ENCODE measurements at places on chromosomes 3 and 15.

- no peak for DNase-seq
These were observed 12.2 kb upstream of the RASGRP1 start for GRCh38 chr15:38576837-38577236.

DNA sequence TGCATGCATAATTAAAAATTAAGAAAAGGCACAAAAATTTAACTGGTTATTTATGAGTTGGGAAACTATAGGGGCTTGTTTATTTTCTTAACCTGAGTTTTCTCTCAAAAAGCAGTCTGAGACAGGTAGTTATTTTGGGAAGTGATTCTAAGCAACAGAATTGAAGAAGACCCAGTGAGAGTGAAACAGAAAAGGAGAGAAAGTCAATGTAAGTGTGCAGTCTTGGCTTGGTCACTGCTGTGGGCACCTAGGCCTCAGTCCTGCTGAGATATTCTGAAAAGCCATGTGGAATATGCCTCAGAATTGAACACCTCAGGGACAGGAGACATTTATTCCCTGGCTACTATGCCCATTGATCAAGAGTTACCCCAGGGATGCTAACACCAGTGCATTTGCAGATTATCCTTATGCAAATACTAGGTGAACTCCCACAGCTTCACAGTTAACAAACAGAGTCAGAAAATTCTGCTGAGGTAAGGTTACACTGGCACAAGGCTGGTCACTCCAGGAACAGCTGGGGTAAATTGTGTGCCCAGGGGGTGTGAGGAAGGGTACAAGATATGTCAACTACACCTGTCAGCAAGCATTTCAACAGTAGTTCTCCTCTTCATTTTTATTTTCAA, 222.7 kb downstream of the EFHB start:
- no peak for DNase-seq

GRCh38 chr3:149023951-149024350, 32.6 kb downstream of the GYG1 start:
- DNase-seq = no peak

DNA sequence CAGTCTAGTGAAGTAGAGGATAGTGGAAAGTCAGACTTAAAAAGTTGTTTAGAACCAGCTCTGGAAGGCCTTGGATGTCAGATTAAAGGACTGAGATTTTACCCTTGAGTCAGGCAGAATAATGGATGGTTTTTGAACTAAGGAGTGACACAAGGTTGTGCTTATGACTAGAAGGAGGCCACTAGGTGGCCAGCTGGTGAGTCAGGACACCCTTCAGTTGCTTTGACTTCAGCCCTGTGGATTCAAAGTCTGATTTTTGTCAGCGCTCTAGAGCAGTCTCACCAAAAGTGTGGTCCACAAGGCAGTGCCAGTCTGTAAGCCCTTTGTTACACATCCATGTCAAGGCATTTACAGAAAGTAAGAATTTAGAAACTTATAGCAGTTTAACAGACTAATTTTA, 3.8 kb upstream of the GABPB1 start:
- DNase-seq = no peak

GRCh38 chr15:101391981-101392640, 97.1 kb upstream of the SNRPA1 start:
- no peak for DNase-seq

GRCh38 chr3:117306299-117306698, 596.7 kb downstream of the TUSC7 start:
- no peak for DNase-seq

DNA sequence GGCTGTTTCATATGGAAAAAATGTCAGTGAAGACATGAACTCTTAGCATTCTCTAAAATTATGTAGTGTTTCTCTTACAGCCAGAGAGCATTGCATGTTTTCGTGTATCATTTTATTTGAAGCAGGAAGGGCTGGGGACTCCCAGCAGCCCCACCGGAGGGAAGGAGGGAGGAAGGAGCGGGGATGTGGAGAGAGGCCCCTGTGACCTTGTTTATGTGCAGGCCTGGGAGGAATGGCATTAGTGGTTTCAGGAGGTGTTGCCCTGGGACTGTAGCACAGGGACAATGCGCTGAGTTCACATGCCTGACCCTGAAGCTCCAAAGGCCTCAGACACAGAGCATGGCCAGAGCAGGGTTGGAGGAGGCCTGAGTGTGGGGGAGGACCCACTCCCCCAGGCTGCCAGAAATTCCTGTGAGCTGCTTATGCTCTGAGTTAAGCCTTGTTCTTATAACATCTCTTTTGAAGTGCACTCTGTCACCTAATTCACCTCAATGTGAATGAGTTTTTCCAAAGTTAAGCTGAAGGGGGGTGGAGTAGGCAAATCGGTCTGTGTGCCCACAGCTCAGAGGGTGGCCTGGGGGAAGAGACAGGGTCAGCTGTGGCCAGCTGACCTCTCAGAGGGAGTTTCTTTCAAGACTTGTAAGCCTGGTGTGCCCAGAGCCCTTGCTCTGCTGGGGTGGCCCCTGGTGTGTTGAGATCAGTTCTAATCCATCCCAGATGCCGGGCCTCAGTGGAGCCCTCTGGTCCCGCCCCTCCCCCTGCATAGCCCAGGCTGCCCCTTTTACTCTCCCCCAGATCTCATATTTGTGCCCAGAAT, 3.9 kb upstream of the RNU6-1 start:
- DNase-seq = no peak

DNA sequence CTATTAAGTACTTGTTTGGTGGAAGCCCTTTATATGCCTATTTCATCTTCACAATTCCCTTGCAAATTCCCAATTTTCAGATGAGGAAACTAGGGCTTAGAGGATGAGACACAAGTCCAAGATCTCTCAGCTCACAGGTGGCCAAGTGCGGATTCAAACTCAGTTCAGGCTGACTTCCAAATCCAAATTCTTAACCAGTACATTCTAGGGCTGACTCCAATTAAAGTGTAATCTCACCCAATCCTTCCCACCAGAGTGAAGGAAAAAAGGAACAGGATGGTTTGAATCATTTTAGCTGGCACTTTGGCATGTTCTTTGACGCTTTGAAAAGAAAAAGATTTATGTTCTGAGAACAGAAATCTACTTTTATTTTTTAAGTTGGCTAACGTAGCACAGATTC, 12.7 kb downstream of the ARHGEF3 start:
- DNase-seq = no peak

DNA sequence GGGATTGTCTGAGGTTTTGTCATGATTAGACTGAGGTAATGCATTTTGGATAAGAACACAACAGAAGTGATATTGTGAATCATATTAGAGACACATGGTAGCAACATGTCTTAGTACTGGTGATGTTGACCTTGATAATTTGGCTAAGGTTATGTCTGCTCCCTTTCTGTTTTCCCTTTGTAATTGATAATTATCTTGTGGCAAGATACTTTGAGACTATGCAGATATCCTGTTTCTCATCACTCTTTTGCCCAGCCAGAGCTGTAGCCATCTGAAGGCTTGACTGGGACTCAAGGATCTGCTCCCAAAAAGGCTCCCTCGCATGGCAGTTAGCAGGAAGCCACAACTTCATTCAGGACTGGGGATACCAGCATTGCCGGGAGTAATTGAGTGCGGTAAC, 35.3 kb upstream of the LARS2 start:
- DNase-seq = no peak

GRCh38 chr3:35597490-35597889, 41.8 kb upstream of the ARPP21 start:
- DNase-seq = no peak

DNA sequence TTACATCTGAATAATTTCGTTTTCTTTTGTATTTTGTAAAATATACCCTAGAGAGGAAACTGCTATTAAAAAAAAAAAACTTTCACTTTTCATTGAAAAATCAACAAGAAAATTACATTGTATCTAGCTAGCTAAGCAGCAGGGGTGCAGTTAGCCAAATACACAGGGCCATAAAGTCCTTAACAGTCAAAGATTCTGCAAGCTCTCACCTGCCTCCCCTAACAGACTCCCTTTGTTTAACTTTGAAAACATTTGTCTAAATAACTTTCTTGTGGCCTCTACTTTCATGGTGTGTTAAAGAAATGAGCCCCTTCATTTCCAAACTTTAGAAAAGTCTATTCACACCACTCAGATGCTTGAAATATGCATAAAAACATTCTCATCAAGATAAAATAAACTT, 23.3 kb downstream of the CBLB start:
- no peak for DNase-seq

- DNase-seq = no peak
These were observed 27.6 kb upstream of the MYO1E start for GRCh38 chr15:59400103-59400813.

DNA sequence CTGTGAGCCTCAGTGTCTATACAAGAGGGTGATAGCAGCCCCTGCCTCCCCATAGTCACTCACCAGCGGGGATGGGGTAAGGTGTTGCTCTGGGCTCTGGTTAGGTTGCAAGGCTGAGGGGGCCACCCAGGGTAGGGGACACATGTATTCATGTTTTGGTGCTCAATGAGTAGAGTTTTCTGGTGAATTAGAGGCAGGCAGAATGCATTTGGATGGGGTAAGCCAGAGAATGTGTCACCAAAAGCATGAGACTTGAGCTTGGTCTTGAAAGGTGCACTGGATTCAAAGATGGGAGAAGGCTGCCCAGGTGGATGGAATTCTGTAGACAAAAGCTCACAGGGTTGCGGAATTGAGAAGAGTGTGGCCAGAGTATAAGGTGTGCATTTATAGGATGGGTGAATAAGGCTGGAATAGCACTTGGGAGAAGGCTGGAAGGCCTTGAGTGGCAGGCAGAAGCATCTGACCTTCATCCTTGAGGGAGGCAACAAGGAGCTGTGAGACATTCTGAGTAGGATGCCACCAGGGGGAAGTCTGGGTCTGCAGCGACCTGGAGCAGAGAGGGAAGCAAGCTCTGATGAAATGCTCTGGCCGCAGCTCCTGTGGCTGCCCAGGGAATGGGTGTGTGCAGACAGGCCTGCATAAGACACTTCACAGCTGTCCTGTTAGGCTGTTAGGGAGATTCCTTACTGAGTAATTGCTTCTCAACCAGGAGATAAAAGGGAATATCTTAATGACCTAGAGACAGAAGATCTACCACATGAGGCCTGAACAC, 149.6 kb downstream of the CHDH start:
- no peak for DNase-seq

GRCh38 chr3:45644063-45644790, 45.0 kb upstream of the SACM1L start:
- DNase-seq = no peak

DNA sequence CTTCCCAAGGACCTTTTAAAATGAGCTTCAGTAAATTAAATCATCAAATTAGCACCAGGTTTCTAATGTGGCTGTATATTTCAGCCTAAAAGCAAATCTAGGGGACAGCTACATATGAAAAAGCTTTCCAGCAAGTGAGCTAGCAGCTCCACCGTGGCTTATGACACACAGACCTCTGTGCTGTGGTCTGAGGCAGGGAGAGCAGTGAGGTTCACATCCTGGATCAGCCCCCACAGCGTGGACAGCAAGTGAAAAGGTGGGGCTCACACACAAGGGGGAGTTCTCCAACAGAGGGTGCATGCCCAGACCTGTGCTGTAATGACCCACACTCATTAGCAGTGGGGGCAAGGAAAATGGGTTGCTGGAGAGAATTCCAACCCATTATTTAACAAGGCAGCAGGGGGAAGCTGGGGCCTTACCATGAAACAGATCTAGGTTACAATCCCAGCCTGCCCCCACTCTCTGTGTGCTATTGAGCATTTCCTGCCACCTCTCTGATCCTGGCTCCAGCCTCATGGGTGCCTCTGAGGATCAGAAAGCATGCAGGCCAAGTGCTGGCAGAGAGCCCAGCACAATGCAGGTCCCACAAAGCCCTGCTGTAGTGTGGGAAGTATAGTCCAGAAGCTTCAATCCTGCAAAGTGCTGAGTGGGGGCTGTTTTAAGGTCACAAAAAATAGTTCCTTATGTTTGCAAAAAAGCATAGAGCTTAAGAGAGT, 48.2 kb downstream of the RASGRF1 start:
- no peak for DNase-seq

GRCh38 chr3:58562498-58562897, 14.7 kb downstream of the FAM107A start:
- DNase-seq = no peak

GRCh38 chr3:143163562-143164100, 44.1 kb downstream of the CHST2 start:
- DNase-seq = no peak

DNA sequence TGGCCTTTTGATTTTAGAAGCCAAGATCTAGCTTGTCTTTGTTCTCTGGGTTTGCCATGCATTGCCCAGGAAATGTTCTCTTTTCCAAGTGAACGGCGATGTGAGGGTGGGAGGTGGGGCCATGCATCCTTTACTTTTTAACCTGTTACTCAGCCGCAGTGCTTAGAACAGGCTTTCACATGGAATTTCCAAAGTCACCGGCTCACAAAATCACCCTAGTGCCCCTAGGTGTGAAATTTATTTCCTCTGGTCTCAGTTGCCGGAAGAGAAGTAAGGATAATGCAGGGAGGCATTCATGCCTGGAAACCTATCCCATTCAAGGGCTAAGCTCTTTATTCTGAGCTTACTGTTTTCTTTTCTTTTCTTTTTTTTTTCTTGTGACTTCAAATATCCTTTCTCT, 93.2 kb downstream of the CACNA2D3 start:
- no peak for DNase-seq

DNA sequence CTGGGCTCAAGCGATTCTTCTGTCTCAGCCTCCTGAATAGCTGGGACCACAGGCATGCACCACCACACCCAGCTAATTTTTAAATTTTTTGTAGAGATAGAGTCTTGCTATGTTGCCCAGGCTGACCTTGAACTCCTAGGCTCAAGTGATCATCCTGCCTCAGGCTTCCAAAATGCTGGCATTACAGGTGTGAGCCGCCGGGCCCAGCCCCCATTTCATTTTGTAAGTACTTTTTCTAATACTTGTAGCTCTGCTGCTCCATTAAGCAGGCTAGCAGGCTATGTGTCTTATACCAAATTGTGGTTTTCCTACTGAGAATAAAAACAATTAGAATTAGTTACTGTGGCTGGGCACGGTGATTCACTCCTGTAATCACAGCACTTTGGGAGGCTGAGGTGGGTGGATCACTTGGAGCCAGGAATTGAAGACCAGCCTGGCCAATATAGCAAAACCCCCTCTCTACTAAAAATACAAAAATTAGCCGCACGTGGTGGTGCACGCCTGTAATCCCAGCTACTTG, 22.4 kb downstream of the NIPA1 start:
- no peak for DNase-seq

GRCh38 chr15:66985653-66986052, 79.7 kb upstream of the SMAD3 start:
- DNase-seq = no peak

- DNase-seq = no peak
These were observed 261.1 kb upstream of the PDZRN3 start for GRCh38 chr3:73885862-73886261.

- peak; percentile 1 for DNase-seq
These were observed 375.1 kb downstream of the PTPRG start for GRCh38 chr3:61936344-61936937.

DNA sequence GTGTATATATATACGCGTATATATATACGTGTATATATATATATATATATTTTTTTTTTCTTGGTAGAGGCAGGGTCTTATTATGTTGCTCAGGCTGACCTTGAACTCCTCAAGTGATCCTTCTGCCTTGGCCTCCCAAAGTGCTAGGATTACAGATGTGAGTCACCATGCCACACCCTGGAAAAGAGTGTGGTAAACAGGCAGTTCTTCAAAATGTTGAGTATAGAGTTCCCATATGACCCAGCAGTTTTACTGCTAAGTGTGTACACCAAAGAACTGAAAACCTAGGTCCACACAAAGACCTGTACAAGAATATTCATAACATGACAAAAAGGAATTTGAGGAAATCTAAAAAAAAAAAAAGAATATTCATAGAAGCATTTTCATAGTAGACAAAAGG, 71.8 kb upstream of the GCNT3 start:
- DNase-seq = no peak
